Right hindlimb (tissue), 1 donor: ENCODE measurements at places on chromosomes 16 and 17.

DNA sequence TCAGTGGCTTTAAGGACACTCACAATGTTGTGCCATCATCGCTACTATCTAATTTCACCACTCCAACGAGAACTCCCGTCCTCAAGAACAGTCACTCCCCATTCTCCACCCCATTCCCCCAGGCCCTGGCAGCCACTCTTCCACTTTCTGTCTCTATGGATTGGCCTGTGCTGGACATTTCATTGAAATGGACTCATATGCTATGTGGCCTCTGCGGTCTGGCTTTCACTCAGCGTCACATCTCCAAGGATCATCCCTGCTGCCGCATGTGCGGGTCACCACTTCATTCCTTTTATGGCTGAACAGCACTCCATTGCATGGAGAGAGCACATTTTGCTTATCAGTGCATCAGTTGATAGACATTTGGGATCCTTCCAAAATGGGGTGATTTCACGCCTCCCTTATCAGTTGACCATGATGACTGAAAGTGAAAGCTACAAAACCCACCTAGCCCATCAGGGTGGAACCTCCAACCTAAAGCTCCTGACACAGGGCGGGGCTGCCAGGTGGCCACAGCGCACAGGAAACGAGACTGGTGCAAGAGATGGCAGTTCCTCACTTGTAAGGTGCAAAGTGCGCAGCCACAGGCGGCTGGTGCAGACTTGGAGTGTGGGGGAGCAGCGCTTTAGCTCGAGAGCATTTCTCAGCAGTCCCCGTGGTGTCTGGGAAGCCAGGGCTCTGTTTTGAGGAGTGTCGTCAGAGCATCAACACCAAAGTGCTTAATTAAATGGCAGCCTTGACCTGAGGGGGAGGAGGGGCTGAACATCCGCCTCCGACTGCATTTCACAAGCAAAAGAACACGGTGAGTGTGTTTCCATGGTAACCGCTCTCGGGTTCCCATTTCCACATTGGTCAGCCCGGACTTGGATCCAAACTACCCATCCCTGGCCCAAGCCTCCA lies 23.8 kb downstream of the COTL1 start:
- no peak for DNase-seq

- no peak for DNase-seq
Observed at GRCh38 chr17:79081571-79082276, 7.1 kb downstream of the ENGASE start.

DNA sequence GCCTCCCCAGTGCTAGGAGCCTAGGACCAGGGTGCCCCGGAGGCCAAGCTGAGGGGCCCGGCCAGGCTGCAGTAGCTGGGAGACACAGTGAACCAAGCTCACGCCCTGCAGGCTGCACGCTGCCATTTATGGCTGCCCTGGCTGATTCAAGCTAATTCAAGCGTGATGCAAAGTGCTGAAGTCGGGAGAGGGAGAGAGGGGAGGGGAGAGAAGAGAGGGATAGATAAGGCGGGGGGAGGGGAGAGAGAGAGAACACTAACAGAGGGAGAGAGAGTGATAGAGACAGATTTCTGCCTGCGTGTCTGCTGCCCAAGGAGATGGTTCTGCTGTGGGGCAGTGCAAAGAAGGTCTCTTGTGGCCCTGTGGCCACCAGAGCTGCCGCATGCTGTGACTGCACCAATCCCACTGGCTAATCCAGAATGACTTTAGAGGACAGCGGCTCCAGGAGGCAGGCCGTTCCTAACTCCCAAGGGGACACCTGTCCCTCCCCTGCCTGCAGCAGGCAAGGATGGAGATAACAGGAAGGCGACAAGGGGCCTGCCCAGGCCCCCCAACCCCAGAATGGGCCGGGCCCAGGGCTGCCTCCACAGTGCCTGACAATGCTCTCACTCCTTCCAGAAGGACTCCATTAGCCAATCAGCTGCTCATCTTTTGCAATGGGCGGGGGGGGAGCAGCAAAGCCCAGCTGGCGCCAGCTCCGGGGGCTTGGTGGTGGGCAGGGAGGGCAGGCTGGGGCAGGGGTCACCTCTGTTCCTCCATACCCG lies 12.9 kb downstream of the MXRA7 start:
- DNase-seq = peak; percentile 37

DNA sequence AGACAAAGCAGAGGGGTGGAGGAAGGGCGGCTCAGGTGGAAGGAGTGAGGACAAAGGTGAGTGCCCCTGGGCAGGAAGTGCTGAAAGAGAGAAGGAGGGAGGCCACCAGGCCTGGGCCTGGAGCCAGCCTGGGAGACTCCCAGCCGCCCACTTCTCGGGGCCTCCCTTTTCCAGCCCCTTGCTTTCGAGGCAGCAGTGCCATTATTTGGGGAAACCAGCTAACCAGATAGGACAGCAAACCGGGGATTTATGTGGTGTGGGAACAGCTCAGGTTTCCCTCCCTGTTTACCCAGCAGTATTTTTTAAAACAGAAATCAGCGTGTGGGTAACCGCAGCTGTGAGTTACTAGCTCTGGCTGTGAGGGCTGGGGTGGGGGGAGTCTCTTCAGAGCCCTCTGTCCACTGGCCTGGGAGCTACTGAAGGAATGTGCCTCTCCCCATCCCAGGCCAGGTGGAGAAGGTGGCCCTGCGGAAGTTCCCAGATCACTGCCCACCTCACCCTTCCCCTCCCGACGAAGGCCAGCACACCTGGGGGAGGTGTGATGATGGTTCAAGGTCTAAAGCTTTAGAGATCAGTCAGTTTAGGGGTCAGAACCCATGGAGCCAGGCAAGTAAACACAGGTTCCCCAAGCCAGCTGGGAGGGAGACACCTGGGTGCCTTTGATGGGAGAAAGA lies 8.4 kb upstream of the MEOX1 start:
- DNase-seq = peak; percentile 59

DNA sequence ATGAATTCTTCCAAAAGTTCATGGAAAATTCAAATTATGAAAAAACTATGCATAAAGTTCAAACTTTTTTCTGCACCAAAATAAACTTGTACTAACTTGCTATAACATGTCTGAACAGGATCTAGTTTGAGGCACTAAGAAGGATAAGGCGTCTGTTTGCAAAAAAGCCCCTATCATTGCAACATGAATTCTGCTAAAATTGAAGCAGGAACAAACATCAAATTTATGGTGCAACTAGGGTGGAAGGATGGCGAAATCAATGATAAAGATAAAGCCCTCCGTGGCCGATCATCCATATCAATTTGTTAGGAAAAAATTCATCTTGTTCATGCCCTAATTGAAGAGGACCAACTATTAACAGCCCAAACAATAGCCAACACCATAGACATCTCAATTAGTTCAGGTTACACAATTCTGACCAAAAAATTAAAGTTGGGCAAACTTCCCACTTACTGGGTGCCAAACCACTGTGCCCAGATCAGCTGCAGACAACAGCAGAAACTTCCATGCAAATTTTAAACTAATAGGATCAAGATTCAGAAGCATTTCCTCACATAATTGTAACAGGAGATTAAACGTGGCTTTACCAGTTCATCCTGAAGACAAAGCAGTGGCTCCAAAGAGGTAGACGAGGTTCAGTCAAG lies 12.9 kb downstream of the IL21R start:
- no peak for DNase-seq

GRCh38 chr16:873243-873661 lies 72.7 kb upstream of the GNG13 start:
- DNase-seq = peak; percentile 26

GRCh38 chr17:58302171-58302918 lies 21.6 kb upstream of the MPO start:
- DNase-seq = peak; percentile 7

- no peak for DNase-seq
Observed at GRCh38 chr17:27348196-27348595, 54.3 kb downstream of the WSB1 start.

DNA sequence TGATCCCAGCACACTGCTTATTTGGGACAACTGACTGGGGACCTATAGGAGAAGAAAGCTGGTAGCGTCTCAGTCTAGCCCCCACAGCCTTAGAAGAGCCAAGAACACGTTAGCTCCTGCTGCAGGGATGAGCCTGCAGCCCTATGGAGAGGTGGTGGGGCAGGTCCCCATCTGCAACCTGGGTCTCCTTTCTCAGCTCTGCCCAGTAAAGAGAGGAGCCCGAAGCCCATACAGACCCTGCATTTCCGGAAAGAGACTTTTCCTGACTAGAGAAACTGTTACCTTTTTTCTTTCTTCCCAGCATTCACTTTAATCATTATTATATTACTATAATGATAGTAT lies 788 bp downstream of the METTL22 start:
- no peak for DNase-seq

GRCh38 chr16:65202461-65202860 lies 80.6 kb upstream of the CDH11 start:
- DNase-seq = no peak

DNA sequence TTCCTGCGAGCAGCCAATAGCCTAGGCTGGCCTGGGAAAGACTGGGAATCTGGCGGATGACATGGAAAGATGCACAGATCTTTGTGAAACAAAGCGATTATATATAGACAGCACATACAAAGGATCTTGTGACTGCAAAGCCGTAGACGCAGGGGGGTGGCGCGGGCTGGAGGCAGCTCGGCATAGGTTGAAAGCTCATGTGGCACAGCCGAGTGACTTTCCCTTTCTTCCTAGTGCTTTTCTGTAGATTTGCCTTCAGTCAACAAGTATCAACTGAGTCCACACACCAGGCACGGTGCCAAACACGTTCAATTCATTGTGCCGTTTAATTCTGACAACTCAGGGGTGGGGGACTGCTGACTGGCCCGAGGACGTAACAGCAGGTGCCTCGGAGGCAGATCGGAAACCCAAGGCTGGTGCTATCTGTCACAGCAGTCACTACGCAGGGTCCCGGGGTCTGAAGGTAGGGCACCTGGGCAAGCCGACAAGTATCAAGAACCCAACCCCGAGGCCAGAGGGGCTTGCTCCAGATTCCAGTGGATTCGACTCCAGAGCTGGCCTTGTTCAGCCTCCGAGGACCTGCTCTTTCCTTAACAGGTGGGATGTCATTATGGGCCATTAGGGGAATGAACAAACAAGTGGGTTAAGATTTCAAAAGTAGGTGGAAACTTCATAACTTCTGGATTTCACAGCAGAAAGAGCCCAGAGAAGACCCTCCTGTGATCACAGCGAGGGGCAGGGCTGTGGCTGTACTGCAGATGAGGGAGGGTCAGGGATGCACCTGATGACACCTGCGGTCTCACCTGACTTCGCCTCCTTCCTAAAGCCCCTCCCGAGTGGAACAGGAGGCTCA lies 5.9 kb downstream of the PAM16 start:
- DNase-seq = peak; percentile 24

DNA sequence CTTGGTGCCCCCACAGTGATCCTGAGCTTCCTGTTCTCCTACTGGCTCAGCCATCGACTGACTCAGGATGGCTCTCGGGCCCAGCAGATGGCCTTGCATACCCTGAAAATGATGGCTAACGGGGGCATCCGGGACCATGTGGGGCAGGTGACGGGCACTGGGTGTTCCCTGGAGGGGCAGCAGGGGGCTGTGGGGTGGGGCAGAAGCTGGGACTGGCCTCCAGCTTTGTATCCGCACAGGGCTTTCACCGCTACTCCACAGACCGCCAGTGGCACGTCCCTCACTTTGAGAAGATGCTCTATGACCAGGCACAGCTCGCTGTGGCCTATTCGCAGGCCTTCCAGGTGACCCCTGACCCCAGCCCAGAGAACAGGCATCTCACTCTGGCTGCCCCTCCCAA lies 3.0 kb downstream of the SPATA20 start:
- no peak for DNase-seq

GRCh38 chr17:75611851-75612429 lies 21.3 kb upstream of the SMIM5 start:
- DNase-seq = no peak

DNA sequence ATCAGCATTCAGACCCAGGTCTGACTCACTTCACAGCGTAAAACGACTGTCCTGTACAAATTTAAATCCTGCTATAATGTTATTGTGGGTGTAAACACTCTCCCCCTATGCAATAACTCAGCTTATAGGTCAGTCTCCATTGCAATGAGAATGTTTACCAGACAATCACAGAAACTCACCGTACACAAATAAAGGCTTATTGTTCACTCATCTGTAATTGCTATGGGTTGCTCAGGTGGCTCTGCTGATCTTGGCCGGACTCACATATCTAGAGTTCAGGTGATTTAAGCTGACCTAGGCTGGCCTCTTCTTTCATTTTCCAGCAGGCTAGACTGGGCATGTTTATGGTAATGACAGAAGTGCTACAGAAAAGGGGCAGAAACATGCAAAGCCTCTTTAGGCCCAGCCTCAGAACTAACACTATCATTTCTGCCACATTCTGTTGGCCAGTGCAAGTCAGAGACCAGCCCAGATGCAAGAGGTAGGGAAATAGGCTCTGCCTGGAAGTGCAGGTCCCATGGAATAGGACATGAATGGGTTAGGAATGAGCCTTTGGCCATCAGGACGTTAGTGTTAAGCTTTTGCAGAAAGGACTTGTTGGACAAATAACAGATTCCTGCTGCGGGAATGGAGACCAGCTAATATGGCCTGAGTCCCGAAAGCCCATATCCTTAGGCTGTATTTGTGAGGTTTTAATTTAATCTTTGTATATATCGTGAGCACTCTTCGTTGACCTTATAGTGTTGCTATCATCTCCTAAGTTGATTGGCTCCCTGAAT lies 44.0 kb downstream of the HLF start:
- DNase-seq = no peak

DNA sequence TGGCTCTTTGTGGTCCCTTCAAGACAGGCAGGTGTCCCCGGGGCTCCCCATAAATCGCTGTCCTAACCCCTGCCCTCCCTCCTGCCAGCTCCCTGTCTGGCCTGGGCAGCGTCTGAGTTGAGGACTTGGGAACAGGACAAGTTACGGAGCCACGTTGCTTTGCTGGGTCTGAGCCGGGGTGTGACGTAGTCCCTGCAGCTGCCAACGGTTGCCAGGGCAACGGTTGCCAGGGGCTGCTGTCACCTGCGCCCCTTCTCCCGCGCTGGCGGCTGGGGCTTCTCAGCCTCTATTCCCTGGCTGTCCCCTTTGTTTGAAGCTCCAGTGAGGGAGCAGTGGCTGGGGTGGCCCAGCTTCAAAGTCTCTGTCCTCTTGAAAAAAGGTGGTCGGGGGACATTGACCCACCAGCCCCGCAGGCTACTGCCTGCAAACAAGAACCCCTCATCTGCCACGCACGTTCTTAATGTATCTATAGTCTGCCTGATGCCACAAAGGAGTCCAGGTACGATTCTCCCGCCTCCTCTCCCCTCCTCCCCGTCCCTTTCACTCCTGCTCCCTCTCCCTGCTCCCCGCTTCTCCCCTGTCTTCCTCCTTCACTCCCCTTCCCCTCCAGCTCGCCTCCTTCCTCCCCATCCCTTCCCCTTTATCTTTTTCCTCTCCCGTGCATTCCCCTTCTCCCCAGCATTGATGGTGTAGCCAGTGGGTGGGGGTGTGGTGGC lies 10.9 kb downstream of the ADGRG1 start:
- peak; percentile 87 for DNase-seq

- no peak for DNase-seq
Observed at GRCh38 chr16:12800817-12801216, 2.9 kb downstream of the CPPED1 start.

- DNase-seq = no peak
Observed at GRCh38 chr17:29959658-29960337, 18.4 kb downstream of the EFCAB5 start.

- no peak for DNase-seq
Observed at GRCh38 chr17:8741771-8742170, 2.9 kb downstream of the CCDC42 start.

- no peak for DNase-seq
Observed at GRCh38 chr16:70476272-70477020, 22.1 kb downstream of the FCSK start.
